ENCODE measurements at places on chromosomes 3 and 15. TPM values are rescaled to one million over a fixed set of nuclear protein-coding genes. Genes with fewer than 3 reads are reported as not detected.

The POLQ gene
- total RNA-seq: 31.0 TPM

The DET1 gene
- 2.1 TPM for total RNA-seq

DNA sequence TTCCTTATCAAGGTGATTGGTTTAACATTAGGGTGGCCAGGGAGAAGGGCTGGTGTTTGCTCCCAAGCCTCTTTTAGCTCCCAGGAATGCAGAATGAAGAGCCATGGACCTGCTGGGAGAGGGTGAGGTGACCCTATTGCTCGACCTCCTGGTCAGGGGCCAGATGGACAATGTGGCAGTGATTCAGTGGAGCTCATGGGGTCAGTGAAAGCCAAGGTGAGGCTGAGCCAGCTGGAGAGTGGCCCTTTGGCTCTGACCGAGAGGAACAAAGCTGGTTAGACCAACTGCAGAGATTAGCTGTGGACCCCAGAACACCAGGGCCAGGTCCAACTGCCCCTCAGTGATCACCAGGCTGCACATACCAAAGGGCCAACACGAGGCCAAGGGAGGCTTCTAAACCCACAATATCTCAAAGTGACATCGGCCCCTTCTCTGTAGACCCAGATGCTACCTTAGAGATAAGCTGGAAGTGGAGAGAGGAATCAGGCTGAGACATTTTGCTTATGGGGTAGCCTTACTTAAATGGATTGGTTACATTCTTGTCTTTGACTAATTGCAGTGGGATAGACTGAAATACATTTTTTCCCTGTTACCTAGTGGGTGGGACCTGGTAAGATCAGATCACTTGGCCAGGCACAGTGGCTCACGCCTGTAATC, 15.8 kb upstream of the BTBD1 start:
- DNase-seq: no peak

DNA sequence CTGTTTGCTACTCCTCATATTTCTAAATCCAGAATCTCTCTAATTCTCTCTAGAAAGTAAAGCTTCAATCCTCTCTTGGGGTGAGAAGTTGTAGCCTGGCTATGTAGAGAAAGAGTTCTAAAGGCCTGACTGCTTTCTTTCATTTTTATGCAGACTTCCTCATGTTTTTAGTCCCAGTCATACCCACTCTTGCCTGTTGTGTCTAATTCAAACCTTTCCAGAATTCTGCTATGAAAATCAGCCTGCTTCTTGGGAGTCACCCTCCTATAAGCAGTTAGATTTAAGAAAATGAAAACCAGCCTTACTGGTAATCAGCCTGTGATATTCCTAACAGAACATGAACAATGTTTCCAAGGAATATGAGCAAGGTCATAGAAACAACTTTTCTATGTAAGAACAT, 14.8 kb upstream of the ZNF639 start:
- no peak for DNase-seq

- DNase-seq: no peak
These were observed 18.8 kb downstream of the APH1B start for GRCh38 chr15:63296195-63296594.

DNA sequence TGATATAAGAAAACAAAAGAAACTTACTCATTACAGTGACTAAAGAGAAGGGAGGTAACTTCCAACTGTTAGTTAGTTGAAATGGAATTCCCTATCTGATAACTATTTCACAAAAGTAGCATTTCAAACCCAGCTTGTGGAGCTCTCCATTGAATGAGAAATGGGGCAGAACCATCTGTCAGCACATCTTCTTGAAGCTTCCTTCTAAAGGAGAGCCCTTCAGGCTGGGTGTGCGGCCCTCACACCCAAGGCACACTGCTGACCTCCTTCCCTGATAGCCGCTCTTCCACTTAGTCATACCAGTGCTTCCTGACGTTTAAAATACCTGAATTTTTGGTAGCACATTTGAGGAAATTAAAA, 28.1 kb upstream of the VEPH1 start:
- DNase-seq: no peak

GRCh38 chr3:195064300-195064931, 206.5 kb downstream of the XXYLT1 start:
- no peak for DNase-seq

- DNase-seq: peak; percentile 68
These were observed 187.1 kb downstream of the PDE8A start for GRCh38 chr15:85168642-85169173.

Data from activated CD4-positive, alpha-beta T cell treated with anti-CD3 and anti-CD28 coated beads, Interleukin-2, amount 10 ng/mL, durations not matched to agents 24 days and 14 days (primary cell).